ENCODE measurements at places on chromosomes 2 and 18.

DNA sequence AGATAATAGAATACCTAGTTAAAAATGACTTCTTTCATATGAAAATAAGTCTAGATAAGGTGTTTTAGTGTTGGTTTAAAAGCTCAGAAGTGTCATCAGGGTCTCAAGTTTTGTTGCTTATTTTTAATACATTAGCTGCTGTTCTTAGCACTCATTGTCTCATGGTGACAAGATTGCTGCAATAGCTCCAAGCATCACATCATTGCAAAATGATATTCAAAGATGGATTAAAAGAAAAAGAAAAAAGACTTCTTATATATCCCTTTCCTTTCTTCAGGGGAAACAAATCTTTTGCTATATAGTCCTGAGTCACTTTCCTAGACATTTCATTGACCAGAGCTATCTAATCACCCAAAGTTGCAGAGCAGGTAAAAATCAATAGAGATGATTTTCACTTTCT lies 386.1 kb downstream of the ARHGAP15 start:
- DNase-seq = no peak

DNA sequence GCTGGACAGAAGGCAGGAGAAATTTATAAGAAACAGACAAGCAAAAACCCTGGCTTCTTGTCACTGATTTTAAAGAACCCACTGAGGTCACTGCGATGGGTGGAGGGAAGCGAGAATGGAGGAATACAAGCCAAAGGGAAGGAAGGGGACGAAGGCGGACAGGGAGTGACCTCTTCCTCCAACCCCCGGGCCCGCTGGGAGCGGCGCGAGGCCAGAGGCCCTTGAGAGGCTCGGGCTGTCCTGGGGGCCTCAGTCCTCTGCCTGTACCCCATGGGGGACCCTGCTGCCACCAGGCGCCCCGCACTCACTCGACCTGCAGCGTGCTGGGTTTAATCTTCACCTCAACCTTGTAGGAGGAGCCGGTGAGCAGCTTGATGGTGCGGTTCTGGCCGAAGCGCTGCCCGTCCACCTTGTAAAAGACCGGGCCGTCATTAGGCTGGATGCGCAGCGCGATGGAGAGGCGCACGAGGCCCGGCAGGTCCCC lies 793 bp downstream of the CNRIP1 start:
- no peak for DNase-seq

DNA sequence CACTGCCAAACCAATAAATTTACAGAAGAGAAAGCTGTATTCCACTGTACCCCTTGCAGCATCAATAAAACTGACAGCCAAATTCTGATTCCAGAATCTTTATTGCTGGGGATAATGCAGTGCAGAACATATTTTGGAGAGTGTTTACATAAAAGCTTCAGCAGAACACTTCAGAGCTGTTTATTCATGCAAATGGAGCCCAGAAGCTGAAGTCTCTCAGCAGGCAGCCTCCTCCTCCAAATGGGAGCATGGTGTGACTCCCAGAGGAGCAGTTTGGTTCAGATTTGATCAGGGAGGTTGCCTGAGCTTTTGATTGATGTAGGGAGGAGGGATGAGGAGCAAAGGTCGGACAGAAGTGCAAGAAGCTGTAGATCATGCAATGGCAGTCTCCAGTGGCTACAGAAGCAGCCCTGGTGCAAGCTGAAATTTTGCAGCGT lies 22.4 kb downstream of the LHCGR start:
- DNase-seq = no peak

GRCh38 chr2:144937910-144938709 lies 418.2 kb upstream of the ZEB2 start:
- no peak for DNase-seq

- no peak for DNase-seq
Measured at GRCh38 chr2:191855382-191855781, 8.5 kb upstream of the CAVIN2 start.

- DNase-seq = no peak
Measured at GRCh38 chr2:150136893-150137292, 350.6 kb downstream of the RND3 start.

- DNase-seq = no peak
Measured at GRCh38 chr2:1704631-1705556, 39.4 kb downstream of the PXDN start.

DNA sequence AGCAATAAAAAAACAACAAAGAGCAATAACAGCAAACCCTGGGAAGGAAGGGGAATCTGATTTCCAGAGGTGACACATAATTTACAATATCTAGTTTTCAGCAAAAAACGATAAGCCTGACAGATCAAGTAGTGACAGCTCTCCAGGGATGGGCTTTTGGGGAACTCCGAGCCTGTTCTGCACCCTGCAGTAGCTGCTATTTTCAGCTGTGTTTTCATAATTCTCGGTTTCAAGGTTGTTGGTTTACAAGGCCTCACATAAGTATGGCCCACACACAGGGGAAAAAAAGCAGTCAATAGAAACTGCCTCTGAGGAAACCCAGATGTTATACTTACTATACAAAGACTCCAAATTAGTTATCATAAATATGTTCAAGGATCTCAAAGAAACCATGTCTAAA lies 67.7 kb upstream of the CTLA4 start:
- no peak for DNase-seq

DNA sequence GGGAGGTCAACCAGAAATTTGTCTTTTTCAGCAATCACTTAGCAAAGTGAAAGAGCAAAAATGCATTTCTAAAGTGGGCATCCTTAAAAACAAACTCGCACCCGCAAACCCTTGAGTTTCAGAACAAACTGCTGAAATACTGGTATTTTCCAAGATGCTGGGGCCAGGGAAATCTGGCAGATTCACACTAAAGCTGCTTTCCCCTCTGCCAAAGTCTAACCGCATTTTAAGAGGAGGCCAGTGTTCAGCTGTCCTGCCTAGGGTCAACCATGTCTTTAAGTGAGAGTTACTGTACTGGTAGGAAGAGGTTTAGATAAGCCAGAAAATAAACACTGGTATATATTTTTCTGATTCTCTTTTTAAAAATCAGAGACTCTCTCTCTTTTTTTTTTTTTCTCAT lies 55.9 kb downstream of the ACVR1 start:
- no peak for DNase-seq

GRCh38 chr2:40404517-40404916 lies 47.4 kb downstream of the SLC8A1 start:
- DNase-seq = no peak

DNA sequence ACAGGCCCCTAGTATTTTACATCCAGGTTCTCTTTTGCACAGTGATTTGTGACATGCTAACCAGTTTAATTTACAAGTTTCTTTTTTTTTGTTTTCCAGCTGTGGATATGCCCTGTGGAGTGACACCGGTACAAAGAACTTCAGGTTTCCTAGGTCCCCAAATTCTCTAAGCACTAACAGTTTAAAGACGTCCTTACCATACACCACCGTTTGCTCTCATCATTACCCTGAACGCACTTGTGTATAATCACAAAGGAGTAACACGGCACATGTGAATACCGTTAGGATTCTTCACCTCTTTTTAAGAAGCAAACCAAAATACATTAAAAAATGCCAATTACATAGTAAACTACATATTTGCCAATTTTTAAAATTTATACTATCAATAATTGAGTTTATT lies 853 bp downstream of the LANCL1 start:
- no peak for DNase-seq

- DNase-seq = no peak
Measured at GRCh38 chr2:227642656-227643055, 23.9 kb upstream of the SCYGR5 start.

DNA sequence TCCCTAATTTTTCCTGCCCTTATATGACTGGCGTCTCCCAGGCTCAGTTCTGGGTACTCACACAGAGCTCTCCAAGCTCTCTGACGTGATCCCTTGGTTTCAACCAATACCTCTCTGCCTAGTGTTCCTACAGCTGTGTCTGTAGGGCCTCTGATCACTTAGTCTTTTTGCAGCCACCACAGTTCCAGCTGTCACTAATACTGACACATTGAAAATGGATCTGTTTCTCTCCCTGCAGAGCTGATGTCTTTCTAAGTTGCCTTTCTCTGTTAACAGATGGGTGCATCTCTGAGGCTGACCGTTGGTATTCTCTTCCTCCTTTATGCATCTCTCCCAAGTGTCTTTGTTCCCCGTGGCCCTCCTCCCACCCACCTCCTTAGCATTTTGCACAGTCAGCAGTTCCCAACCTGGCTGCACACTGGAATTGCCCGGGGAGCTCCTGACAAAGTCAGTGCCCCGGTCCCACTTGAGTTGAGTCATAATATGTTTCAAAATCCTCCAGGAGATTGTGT lies 62.5 kb downstream of the CERS6 start:
- DNase-seq = no peak

GRCh38 chr2:226721541-226721940 lies 78.1 kb downstream of the IRS1 start:
- no peak for DNase-seq

DNA sequence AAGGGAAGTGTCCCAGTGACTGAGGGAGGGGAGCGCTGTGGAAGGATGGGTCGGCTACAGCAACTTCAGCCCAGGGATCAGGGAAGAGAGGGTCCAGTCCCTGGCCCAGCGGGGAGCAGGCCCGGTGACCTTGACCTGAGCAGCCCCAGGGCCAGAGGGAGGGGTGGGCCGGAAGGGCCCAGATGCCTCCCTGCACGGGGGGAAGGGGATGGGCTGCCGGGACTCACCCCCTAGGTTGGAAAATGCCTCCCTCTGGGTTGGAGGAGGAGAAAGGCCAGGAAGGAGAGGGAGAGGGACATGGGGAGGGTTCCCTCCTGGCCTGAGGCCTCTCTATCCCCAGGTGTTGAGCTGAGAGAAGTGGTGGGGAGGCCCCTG lies 19.8 kb downstream of the GPC1 start:
- DNase-seq = no peak

- DNase-seq = no peak
Measured at GRCh38 chr2:152183401-152184073, 8.0 kb upstream of the STAM2 start.

DNA sequence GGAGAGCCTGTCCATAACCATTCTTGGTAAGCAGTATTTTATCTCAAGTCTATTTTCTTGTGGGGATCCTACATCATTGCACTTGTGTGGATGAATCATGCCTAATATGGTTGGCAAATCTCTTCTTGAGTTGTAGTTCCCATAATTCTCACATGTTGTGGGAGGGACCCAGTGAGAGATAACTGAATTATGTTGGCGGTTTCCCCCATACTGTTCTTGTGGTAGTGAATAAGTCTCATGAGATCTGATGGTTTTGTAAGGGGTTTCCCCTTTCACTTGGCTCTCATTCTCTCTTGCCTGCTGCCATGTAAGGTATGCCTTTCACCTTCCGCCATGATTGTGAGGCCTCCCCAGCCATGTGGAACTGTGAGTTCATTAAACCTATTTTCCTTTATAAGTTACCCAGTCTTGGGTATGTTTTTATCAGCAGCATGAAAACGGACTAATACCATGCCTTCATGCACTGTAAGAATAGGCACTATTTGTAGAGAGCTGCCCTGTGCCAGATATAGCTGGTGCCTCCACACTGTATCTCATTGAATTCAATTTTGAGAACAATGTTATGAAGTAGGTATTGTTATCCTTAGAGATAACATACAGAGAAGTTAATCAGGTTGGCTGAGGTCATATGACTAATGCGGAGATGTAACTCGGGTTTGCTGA lies 148.3 kb downstream of the PLCL1 start:
- no peak for DNase-seq

- no peak for DNase-seq
Measured at GRCh38 chr2:100482741-100483140, 12.5 kb downstream of the NMS start.

- no peak for DNase-seq
Measured at GRCh38 chr2:240946654-240947053, 40.5 kb downstream of the CROCC2 start.

- DNase-seq = no peak
Measured at GRCh38 chr2:218832081-218832480, 478 bp upstream of the PRKAG3 start.

- no peak for DNase-seq
Measured at GRCh38 chr2:174659069-174659900, 61.7 kb upstream of the WIPF1 start.

- DNase-seq = no peak
Measured at GRCh38 chr2:181902625-181903024, 11.1 kb downstream of the ITPRID2 start.

DNA sequence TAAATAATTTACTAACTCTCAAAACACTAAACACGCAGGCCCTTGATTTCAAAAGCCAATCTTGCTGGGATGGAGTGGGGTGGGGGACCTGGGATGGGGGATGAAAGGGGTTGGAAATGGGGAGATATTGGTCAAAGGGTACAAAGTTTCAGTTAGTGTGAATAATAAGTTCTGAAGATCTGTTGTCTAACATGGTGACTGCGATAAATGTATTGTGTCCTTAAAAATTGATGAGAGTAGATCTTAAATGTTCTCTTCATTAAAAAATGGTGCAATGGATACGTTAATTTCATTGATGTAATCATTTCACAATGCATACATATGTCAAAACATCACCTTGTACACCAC lies 505 bp upstream of the ACYP2 start:
- DNase-seq = no peak

GRCh38 chr2:225865468-225865867 lies 466.0 kb downstream of the NYAP2 start:
- DNase-seq = no peak

DNA sequence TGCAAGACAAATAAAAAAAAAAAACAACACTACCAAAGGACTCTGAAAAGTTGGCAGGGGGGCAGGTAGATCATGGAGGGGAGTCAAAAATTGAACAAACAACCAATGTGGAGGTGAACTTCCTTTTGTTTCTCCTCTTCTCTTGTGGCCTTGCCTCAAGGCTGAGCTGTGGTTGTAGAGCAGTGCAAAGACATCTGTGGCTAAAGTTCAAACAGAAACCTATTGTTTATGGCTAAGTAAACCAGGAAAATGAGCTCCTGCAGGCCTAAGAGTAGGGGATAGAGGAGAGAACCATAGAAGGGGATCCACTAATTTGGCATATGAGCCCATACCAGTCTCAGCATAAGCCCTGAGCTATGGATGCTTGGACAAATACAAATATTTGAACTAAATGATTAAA lies 40.2 kb upstream of the EGR4 start:
- no peak for DNase-seq

GRCh38 chr2:65722028-65722778 lies 289.8 kb upstream of the SPRED2 start:
- DNase-seq = no peak

DNA sequence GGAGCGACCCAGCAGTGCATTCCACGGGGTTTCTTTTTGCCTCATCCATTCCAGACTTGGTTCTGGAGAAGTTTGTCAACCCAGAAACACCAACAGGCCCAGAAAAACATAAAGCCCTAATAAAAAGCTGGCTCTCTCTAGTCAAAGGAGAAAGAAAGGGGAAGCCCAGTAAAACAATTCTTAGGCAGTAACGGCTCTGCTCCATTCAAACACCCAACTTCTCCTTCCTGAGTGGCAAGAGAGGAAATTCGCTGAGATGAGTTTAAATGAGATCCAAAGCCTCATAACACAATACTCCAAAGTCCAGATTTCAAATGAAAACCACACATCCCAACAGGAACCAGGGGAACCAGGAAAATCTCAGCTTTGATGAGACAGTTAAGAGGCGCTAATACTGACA lies 179.9 kb downstream of the RPIA start:
- no peak for DNase-seq

GRCh38 chr2:85681372-85681763 lies 12.8 kb upstream of the GNLY start:
- DNase-seq = no peak

- no peak for DNase-seq
Measured at GRCh38 chr2:76268902-76269620, 558.3 kb upstream of the GCFC2 start.

- DNase-seq = no peak
Measured at GRCh38 chr2:181818058-181818680, 73.4 kb upstream of the ITPRID2 start.

GRCh38 chr2:234771980-234772732 lies 179.7 kb upstream of the SH3BP4 start:
- no peak for DNase-seq

- DNase-seq = no peak
Measured at GRCh38 chr2:194999771-195000170, 657.3 kb upstream of the SLC39A10 start.

Measured in stimulated activated CD4-positive, alpha-beta T cell treated with anti-CD3 and anti-CD28 coated beads, Interleukin-2, amount 100 ng/mL, for 4 hours (primary cell).